Liver (tissue), 10 donors: ENCODE measurements at places on chromosomes 16 and 17. TPM values are rescaled to one million over a fixed set of nuclear protein-coding genes. Genes with fewer than 3 reads are reported as not detected.

CACNG1 gene
- total RNA-seq: not detected

- peaks cover 26% of the 10 kb centered on the region for H3K4me1 ChIP-seq
- no peaks in the 10 kb centered on the region for H3K27me3 ChIP-seq
- DNase-seq: no peak
- peak overlapping the region; percentile 58 for H3K27ac ChIP-seq
Measured at GRCh38 chr17:45172232-45172540, 10.5 kb downstream of the HEXIM2 start.

DNA sequence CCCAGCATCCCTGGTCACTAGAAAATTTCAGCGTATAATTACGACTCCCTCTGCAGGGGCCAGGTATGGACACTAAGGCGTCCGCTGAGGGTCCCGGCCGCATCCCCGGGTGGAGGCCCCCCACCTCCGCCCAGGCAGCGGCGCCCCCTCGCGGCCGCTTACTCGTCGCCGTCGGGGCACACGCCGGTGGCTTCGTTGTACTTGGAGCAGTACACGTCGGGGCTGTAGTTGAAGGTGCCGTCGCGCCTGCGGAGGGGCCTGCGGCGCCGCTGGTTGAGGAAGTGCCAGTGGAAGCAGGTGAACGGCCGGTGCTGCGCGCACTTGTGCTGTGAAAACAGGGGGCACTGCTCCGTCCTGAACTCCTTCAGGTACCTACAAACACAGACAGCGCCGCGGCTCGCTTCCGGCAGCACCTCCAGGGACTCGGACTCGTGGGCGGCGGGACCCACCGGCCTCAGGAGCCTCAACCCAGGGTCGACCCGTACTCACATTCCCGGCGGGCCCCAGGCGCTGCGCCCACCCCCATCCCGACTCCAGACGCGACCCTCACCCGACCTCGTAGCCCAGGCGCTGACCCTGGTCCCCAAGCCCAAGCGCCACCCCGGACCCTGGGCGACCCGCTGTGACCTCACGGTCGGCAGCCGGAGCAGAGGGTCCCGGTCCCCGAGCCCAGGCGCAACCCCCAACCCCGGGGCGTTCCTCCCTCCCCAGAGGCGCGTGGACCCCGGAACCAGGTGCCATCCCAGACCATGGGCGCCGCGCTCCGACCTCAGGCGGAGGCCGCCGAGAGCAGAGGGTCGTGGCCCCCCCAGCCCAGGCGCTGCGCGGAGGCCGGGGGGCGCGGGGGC, 596 bp downstream of the UNKL start:
- H3K36me3 ChIP-seq: no peaks in the 10 kb centered on the region
- peak overlapping the region; percentile 62 for H3K27ac ChIP-seq
- H3K4me1 ChIP-seq: peaks cover 8% of the 10 kb centered on the region
- H3K27me3 ChIP-seq: no peaks in the 10 kb centered on the region
- H3K4me3 ChIP-seq: peak overlapping the region; percentile 61
- peak; percentile 69 for DNase-seq

DNA sequence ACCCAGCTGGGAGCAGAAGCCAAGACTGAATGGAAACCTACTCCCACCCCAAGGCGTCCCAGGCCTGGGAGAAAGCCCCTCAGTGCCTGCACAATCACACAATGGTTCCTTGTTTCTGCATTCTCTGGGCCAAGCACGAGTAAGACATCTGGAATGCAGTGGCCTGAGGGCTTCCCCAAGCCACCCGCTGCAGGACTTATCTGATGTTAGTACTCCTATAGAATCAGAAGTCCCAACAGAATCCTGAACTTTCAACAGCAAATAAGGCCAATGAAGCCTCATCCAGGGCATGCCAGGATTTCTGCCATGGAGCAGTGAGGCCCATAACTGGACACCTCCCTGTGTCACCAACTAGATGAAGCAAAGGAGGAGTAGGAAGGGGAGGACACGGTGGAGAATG, 28.6 kb downstream of the MYO18A start:
- H3K36me3 ChIP-seq: no peaks in the 10 kb centered on the region
- H3K27me3 ChIP-seq: no peaks in the 10 kb centered on the region
- peaks cover 68% of the 10 kb centered on the region for H3K4me1 ChIP-seq
- no peak overlapping the region for H3K4me3 ChIP-seq
- no peak for DNase-seq

MT1M gene
- total RNA-seq: 159 TPM

GRCh38 chr17:74780443-74781238, 4.5 kb upstream of the NAT9 start:
- peaks cover 9% of the 10 kb centered on the region for H3K4me1 ChIP-seq
- H3K27me3 ChIP-seq: no peaks in the 10 kb centered on the region
- peaks cover 1% of the 10 kb centered on the region for H3K36me3 ChIP-seq
- no peak overlapping the region for H3K27ac ChIP-seq
- H3K4me3 ChIP-seq: no peak overlapping the region

DNA sequence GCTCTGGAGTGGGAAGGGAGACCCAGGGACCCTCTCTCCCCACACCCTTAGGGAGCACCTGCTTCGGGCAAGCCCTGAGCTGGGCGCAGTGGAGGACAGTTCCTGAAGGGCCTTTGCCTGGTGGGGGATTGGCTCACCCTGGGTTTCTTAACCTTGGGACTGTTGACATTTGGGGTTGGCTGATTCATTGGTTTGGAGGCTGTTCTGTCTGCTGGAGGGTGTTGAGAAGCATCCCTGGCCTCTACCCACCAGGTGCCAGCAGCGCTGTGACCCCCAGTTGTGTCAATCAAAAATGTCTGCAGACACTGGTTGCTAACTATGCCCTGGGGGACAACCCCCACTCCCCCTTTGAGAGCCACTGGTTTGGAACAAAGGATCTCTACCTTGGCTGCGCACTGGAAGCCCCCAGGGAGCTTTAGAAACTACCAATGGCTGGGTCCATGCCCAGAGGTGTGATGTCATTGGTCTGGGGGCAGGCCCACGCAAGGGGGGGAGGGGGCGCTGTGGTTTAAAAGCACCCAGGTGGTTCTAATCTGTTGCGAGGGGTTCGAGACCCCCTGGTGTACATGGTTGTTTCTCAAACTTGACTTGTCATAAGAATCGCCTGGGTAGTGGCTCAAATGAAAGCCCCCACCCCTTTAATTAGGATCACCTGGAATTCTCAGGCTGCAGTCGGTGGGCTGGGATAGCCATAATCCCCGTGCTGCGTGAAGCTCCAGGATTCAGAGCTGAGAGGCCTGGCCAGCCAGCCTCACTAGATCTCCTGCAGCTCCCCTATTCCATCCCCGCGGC, 151.9 kb upstream of the GSE1 start:
- no peak overlapping the region for H3K4me3 ChIP-seq
- no peak for DNase-seq
- H3K36me3 ChIP-seq: no peaks in the 10 kb centered on the region

CCDC154 gene
- total RNA-seq: not detected

DNA sequence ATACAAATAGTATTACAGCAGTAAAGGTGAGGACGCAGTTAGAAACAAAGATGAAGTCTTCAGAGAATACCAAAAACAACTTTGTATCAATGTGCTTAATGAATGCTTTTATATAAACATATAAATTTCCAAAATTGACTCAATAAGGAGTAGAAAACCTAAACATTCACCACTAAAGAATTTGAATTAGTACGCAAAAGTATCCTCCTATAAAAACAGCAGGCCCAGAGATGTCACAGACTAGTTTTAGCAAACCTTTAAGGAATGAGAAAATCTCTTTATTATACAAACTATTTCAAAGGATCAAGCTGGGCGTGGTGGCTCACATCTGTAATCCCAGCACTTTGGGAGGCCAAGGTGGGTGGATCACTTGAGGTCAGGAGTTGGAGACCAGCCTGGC, 86.2 kb downstream of the OR1D5 start:
- no peaks in the 10 kb centered on the region for H3K36me3 ChIP-seq
- H3K4me1 ChIP-seq: no peaks in the 10 kb centered on the region
- no peak overlapping the region for H3K27ac ChIP-seq
- DNase-seq: no peak
- H3K27me3 ChIP-seq: no peaks in the 10 kb centered on the region

DNA sequence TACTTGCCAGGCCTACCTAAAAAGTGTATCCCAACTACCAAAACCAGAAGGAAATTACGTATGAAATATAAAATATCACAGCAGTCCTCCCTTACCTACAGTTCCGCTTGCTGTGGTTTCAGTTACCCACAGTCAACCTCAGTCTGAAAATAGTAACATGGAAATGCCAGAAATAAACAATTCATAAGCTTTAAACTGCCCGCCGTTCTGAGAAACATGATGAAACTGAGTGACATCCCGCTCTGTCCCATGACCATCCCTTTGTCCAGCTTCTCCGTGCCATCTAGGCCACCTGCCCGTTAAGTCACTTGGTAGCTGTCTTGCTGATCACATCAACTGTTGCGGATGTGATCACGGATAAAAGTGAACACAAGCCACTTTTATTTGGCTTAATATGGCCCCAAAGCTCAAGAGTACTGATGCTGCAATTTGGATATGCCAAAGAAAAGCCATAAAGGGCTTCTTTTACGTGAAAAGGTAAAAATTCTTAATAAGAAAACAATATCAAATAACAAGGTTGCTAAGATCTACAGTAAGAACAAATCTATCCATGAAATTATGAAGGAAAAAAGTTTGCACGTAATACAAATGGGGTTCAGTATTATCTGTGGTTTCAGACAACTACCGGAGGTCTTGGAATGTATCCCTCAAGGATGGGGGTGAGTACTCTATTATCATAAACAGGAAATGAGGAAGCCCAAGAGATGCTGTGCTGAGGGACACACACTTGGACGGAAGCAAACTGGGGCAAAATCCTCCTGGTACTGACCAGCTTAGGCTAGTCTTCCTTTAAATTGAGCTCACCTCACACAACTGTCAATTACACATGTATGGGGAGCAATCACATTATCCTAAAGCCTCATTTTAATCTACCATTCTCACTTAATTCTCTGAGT, 8.2 kb downstream of the USP22 start:
- peaks cover 28% of the 10 kb centered on the region for H3K4me1 ChIP-seq
- DNase-seq: no peak
- H3K27ac ChIP-seq: peak overlapping the region; percentile 21

DNA sequence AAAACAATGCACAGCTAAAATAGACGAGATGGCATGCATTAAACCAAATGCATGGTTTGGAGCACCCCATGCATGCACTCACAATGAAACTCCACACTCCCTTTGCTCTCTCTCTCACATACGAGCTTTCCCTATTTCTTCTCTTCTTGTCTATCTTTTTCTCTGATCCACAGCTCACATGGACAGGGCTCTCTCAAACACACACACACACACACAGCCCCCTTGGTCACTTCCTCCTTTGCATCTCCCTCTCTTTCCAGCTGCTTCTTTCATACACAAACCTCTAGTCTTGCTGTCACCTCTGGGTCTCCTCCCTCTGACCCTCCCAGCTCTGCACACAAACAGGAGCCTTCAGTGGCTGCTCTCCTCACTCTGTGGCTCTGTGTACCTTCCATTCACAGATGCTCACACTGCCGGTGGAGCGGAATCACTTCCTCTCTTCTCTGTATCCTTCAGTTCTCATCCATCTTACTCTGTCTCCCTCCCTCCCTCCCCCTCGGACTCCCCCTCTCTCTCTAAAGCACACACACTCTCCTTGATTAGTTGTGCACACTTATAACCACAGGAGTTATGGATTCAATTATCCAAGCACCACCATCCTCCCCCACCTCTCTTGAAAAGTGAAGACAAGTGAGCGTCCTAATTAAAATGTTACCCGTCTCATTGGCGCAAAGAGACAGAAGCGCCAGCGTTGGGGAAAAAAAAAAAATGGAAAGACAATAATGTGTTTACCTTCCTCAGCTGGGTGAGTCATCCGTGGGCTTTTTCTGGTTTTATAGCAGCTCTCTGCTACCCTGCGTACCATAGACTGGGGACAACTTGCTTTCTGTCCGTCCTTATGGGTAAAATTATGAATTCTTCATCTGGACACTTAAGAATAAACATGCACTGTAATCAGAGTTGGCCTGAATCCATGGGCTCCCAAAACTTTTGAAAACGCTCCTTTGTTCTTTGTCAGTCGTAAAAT, 90.8 kb downstream of the SHISA6 start:
- no peaks in the 10 kb centered on the region for H3K4me1 ChIP-seq
- H3K27ac ChIP-seq: no peak overlapping the region
- DNase-seq: no peak
- H3K4me3 ChIP-seq: no peak overlapping the region
- H3K27me3 ChIP-seq: no peaks in the 10 kb centered on the region

- no peaks in the 10 kb centered on the region for H3K4me1 ChIP-seq
- DNase-seq: no peak
- H3K27ac ChIP-seq: no peak overlapping the region
- H3K27me3 ChIP-seq: no peaks in the 10 kb centered on the region
- no peaks in the 10 kb centered on the region for H3K36me3 ChIP-seq
Measured at GRCh38 chr16:80263181-80263823, 277.5 kb upstream of the DYNLRB2 start.

DNA sequence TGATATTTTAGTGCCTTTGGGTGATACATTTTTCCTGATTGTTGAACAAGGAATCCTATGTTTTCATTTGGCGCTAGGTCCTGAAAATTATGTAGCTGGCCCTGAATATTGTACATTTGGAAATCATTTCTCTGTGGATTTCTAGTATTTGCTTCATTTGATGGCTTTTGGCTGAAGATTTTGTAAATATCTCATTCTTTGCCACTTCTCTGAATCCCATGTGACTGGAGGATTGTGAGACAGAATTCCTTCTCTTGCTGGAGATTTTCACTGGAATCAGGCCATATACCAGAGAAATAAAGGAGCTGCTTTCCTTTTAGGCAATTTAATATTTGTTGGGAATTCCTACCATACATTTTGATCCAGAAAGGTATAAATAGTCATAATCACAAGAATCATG, 8.6 kb downstream of the KRT28 start:
- H3K4me1 ChIP-seq: peaks cover 4% of the 10 kb centered on the region
- H3K4me3 ChIP-seq: no peak overlapping the region
- DNase-seq: no peak
- no peaks in the 10 kb centered on the region for H3K36me3 ChIP-seq
- H3K27me3 ChIP-seq: no peaks in the 10 kb centered on the region
- H3K27ac ChIP-seq: no peak overlapping the region

DNA sequence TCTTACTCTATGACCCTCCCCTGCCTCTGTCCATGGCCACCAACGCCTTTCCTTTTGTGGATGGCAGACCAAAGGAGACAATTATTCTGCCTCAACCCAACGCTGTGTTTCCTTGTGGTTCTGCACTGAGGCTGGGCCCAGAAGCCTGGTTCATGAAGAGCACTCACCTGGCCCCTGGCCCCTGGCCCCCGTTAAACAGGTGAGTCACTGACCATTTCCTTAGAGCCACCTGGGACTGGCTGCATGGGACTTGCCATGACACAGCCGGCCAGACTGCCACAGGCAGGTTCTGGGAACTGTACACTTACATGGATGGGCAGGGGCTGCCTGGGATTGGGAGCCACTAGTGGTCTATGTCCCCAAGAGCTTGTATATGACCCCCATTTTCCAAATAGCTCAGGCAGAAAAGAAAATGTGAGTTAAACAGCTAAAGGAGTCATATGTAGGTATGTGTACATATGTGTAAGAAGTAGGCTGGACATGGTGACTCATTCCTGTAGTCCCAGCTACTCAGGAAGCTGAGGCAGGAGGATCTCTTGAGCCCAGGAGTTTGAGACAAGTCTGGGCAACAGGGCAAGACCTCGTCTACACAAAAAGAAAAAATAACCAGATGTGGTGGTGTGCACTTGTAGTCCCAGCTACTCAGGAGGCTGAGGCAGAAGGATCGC, 181.9 kb upstream of the CACNG5 start:
- no peaks in the 10 kb centered on the region for H3K4me1 ChIP-seq
- no peaks in the 10 kb centered on the region for H3K36me3 ChIP-seq
- H3K4me3 ChIP-seq: no peak overlapping the region
- no peaks in the 10 kb centered on the region for H3K27me3 ChIP-seq
- no peak for DNase-seq

GRCh38 chr17:38315497-38315896, 18.5 kb downstream of the MRPL45 start:
- DNase-seq: no peak
- H3K27me3 ChIP-seq: no peaks in the 10 kb centered on the region
- no peaks in the 10 kb centered on the region for H3K4me1 ChIP-seq

VKORC1 gene
- total RNA-seq: 29.9 TPM
